ENCODE measurements at places on chromosomes 2 and 18.

- no peak overlapping the region for H3K4me3 ChIP-seq
- no peak overlapping the region for H3K27ac ChIP-seq
- no peaks in the 10 kb centered on the region for H3K27me3 ChIP-seq
- H3K4me1 ChIP-seq = peaks cover 13% of the 10 kb centered on the region
These were observed 28.6 kb upstream of the TRIB2 start for GRCh38 chr2:12688091-12688490.

DNA sequence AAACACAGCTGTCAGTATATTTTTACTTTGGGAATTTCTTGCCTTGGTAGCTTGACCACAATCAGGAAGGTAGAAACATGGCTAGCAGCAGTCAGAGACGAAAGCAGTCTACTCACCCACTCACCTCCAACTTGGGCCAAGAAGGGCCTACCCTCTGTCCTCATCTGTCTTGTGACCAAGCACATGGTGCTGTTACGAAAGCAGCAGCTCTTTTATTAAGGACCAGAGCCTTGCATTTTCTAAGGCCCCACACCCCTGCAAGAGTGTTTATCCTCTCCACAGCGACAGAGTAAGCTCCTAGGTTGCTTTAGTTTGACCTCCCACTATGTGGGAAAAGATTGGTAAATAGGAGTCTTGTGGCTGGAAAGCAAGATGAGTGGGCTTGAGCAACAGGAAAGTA lies 31.3 kb upstream of the MSTN start:
- no peaks in the 10 kb centered on the region for H3K27me3 ChIP-seq
- DNase-seq = peak; percentile 26
- no peaks in the 10 kb centered on the region for H3K36me3 ChIP-seq
- peak overlapping the region; percentile 33 for H3K27ac ChIP-seq
- peaks cover 22% of the 10 kb centered on the region for H3K4me1 ChIP-seq

GRCh38 chr2:19046986-19047780 lies 311.2 kb downstream of the OSR1 start:
- no peak overlapping the region for H3K27ac ChIP-seq
- no peaks in the 10 kb centered on the region for H3K36me3 ChIP-seq
- DNase-seq = no peak

DNA sequence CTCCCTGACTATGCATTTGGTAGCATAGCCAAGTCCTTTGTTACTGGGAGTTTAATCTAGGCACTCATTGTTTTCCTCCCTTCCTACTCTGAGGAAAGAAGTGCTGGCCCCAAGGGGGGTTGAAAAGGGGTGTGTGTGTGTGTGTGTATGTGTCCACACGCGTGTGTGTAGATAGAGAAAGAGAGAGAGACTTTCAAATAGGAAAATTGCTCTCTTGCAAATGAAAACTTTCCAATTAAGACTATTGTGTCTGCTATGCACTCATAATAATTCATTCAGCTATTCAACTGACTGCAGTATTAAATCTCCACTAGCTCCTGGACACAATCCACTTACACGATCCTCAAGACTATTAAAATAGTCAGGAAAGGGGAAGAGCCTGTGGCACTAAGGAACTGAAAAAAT lies 92.9 kb upstream of the CSRNP3 start:
- no peak overlapping the region for H3K27ac ChIP-seq
- H3K4me3 ChIP-seq = no peak overlapping the region
- H3K36me3 ChIP-seq = no peaks in the 10 kb centered on the region
- H3K27me3 ChIP-seq = no peaks in the 10 kb centered on the region
- no peak for DNase-seq
- H3K4me1 ChIP-seq = no peaks in the 10 kb centered on the region

DNA sequence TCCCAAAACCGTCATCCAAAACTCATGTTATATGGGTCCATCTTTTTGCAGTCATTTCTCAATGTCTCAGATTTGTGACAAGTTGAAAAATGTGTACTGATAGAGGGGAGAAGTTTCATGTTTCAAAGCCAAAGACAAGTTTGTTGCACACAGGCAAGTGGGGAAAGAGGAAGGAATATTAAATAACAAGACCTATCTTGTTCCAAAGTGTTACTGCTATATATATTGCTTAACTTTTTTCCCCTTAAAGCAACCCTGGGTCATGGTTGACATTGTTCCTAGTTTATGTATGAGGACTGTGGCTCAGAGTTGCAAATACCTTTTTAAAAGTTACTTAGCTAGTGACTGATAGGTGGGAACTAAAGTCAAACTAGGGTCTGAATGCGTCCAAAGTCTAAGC lies 1.7 kb downstream of the ITGA4 start:
- peaks cover 6% of the 10 kb centered on the region for H3K4me1 ChIP-seq
- no peaks in the 10 kb centered on the region for H3K36me3 ChIP-seq
- no peak for DNase-seq
- peaks cover 21% of the 10 kb centered on the region for H3K27me3 ChIP-seq

Data from adrenal gland (tissue), 19 donors.